ENCODE measurements at places on chromosomes 13 and 19.

- DNase-seq, result no peak
Measured at GRCh38 chr13:66513728-66514127, 716.4 kb downstream of the PCDH9 start.

- no peak for DNase-seq
Measured at GRCh38 chr13:70172946-70173597, 64.8 kb upstream of the KLHL1 start.

- no peak for DNase-seq
Measured at GRCh38 chr19:46463516-46463915, 7.8 kb downstream of the PNMA8A start.

DNA sequence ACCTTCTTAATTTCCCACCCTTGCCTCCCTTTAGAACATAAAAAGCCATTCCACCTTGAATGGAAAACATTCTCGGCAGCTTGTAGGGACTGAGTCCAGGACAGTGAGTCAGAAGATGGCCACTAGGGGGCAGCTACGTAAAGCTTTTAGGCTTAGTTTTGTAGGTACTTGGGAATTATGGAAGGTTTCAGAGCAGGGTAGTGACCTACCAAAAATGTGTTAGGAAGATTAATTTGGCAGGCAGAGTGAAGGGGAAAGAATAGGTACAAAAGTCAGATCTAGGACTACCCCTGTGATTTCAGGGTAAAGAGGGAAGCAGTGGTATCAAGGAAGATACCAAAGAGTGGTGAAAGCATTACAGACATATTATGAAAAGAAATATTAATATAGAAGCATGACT, 198.4 kb downstream of the NDFIP2 start:
- DNase-seq, result peak; percentile 73

DNA sequence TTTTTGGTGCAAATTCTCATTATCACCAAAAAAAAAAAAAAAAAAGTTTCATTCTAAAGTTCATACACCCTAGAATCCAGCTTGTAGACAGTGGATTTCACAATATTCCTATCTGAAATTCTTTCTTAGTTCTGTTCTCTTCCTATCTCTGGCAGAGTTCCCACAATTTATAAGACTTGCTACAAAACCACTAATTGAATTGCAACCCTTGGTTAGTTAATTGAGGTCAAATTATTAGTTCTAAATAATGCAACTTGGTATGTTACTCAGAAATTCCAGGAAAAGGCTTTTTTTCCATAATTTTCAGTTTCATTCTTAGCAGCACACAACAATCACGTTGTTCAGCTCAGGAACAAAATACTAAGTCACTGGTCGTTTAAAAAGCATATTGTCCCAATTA, 58.5 kb downstream of the SPATA13 start:
- no peak for DNase-seq

DNA sequence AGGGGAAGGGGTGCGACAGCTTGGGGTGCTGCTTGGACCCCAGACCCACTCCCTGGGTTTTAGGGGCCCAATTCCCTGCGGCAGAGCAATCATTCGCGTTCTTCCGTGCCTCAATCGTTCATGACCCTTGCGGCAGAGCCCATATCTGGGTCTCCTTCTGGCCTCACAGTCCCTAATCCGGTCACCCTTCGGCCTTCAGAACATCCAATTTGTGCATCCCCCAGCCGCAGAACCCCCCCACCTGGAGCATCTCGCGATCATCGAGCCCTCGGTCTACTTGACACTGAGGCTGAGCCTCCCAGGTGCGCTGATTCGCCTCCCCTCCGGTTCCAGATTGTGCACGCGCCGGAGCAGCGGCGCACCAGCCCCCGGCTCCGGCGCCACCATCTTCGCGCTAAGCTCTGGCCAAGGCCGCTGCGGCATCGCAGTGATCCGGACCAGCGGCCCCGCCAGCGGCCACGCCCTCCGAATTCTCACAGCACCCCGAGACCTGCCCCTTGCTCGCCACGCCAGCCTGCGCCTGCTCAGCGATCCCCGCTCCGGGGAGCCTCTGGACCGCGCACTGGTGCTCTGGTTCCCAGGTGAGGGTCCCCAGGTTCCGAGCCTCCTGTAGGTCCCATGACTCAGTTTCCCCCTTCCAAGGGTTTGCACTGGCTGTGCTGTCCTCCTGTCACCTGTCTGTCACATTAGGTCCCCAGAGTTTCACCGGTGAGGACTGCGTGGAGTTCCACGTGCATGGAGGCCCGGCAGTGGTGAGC, 501 bp downstream of the GTPBP3 start:
- peak; percentile 63 for DNase-seq

- no peak for DNase-seq
Measured at GRCh38 chr13:110380359-110381028, 73.4 kb downstream of the COL4A2 start.

DNA sequence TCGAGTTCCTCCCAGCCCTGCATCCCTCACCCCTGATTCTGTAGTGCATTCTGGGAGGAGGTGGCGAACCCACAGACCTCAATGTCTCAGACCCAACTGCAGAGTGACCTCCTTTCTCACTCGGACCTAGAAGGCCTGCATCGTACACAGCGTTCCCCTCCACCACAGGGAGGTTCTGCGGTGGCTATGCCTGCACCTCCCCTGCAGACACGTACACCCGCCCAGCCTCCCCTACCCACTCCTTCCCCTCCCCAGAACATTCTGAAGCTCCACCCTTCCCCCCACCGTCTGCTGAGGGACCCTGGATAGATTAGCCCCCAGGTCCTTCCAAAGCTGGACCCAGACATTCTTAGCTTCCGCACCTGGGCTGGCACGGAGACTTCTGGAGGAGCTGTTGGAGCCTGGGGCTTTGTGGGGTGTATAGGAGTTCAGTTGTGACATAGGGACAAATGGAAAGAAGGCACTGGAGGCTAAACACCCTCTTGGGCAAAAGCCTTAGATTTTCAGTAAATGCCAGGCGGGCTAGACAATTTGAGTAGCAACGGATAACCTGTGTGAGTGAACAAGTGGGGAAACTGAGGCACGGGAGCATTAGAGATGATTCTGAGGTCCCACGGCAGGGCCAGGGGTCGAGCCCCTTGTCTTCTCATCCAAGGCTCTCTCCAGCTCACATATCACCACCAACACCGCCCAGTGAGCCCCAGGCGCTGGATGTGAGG, 420 bp upstream of the FSD1 start:
- DNase-seq, result no peak

GRCh38 chr13:99746637-99747402, 224.7 kb downstream of the ZIC5 start:
- DNase-seq, result no peak

GRCh38 chr13:111295886-111296285, 24.6 kb upstream of the TEX29 start:
- no peak for DNase-seq

GRCh38 chr19:38650172-38650775, 2.8 kb downstream of the ACTN4 start:
- no peak for DNase-seq

GRCh38 chr19:33396701-33397535, 23.4 kb downstream of the CEBPG start:
- no peak for DNase-seq

GRCh38 chr13:67880916-67881315, 650.8 kb upstream of the PCDH9 start:
- no peak for DNase-seq

- DNase-seq, result no peak
Measured at GRCh38 chr19:2355168-2356035, 4.7 kb upstream of the TMPRSS9 start.

- DNase-seq, result no peak
Measured at GRCh38 chr13:46472384-46472783, 80.6 kb upstream of the LRCH1 start.

- DNase-seq, result no peak
Measured at GRCh38 chr13:60331249-60332012, 65.6 kb upstream of the TDRD3 start.

DNA sequence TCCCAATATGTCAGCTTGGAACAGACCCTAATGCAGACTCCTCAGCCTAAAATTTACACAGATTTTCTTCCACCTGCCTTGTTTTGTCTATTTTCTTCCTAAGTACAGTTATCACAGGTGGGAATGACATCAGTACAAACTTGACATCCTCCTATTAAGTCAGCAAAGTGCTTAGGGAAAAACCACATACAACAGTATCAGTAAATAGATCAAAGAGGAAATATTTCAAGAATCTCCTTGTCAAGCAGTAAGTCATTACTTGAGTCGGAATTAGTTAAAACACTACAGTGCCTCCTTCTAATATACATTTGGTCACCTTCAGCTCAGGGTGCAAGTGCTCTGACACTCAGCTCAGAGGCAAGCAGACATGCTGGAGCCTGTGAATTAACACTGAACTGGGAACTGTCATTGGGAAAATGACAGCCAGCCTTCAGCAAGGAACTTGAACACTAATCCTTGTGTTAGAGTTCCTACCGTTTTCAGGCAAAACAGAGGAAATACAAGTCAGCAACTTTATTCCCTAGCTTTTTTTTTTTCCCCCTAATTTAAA, 394.3 kb upstream of the HTR2A start:
- DNase-seq, result no peak

- DNase-seq, result peak; percentile 33
Measured at GRCh38 chr13:41085961-41086585, 24.8 kb downstream of the WBP4 start.

DNA sequence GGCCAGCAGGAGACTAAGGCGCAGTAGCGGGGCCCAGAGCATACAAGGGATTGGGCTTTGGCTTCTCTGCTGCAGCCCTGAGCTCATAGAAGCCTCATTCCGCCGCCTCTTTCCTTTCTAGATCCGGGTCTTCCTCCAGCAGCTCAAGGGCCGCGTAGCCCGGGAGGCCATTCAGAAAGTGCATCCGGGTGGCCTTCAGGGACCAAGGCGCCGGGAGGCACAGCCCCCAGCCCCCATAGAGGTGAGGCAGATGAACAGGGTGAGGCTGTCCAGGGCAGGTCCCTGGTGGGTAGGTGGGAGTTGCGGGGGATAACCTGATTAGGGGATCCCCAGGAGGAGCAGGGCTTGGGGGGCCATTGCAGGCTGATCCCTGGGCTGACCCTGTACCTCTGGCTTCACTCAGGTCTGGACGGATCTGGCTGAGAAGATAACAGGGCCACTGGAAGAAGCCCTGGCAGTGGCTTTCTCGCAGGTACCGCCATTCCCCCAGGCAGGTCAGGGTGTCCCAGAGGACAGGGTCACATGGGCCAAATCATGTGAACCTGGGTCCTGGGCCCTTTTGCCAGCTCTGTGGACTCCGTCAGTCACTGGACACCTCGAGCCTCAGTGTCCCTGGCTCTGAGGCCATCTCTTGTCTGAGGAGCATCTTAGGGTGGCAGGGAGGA, 1.3 kb downstream of the SNAPC2 start:
- no peak for DNase-seq

DNA sequence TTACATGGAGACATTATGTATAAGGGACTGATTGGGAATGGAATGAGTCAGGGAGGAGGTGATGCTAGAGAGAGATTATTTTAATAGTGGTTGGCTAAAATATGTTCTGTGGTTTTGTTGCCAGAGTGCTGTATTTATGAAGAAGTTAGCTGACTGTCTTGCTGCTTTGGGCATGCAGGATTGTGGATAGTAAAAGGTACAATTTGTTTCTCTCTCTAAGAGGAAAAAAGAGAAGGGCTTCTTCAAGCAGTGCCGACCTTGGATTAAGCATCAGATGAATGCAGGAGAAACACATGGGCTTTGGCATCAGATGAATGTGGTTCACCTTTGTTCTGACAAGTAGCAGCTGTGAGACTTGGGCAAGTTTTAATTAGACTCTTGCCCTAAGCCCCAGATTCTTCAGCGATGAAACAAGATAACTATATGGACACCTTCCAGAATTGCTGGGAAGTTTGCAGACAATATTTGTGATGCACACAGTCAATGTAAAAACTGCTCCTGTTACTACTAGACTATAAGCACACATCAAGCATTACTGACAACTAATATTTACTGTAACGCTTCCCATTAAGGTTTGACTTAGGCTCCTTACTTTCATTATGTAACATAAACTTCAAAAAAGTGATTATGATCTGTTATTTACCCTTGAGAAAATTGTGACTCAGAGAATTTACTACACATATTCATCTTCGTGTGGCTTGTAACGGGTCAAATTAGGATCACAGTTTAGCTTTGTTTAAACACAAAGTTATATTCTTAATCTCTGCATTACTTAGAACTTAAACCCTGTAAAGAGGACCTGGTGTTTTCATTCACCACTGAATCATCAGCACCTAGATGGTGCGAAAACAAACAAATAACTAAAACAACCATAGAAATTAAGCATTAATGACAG, 824.0 kb downstream of the PCDH9 start:
- no peak for DNase-seq

- no peak for DNase-seq
Measured at GRCh38 chr19:28582796-28583195, 630.2 kb downstream of the UQCRFS1 start.

- DNase-seq, result no peak
Measured at GRCh38 chr13:78722700-78723099, 63.7 kb upstream of the OBI1 start.

DNA sequence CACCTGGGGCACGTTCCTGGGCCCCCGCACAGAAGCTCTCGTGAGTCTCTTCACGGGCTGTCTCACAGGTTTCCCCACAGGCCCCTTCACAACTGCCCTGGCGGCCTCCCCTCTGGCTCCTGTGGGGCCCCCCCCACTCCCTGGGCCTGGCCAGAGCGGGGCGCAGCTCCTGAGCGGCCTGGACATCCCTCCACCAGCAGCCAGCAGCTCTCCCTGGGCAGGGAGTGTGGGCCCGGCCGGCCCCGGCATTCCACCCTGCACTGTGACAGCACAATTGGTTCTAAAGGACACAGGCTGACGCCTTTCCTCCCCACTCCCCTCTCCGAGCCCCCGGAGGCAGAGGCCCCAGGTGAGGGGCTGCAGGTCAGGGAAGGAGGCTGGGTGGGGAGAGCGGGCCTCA, 9.5 kb upstream of the TIMM13 start:
- no peak for DNase-seq

DNA sequence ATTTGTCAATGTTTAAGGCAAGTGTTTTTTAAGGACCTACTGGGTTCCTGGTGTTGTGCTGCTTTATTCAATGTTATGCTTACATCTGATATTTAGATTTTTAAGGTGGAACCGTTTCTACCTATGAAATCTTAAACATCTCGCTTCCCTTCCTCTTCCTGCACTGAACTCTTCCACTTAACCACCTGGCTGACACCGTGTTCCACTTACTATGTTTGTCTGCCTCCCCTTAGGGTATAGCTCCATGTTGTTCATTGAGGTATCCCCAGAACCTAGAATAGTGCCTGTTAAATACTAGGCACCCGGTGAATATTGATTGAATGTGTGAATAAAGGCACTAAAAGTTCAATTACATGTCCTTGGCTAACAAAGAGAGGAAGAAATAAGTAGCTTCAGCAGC, 104.9 kb downstream of the RNF17 start:
- no peak for DNase-seq

DNA sequence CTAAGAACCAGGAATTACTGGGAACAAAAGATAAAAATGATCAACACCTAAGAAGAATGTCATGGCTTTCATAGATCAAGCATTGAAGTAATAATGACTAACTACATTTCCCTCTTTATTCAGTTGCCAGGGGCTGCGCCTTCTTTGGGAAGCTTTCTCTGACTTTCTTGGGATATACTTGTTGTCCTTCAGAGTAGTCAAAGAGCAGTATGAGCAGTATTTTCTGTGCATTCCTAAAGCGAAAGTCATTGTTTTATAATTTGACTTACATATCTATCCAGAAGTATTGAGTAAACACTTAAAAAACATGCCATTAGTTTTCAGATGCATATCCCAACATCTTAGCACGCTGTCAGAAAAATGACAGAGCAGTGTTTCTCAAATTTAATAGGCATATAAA, 2412.4 kb downstream of the PCDH9 start:
- DNase-seq, result no peak

GRCh38 chr13:66224663-66225062, 1005.5 kb downstream of the PCDH9 start:
- peak; percentile 23 for DNase-seq

- no peak for DNase-seq
Measured at GRCh38 chr13:80881495-80881894, 540.6 kb upstream of the SPRY2 start.

All from NB4 (cell line).